ENCODE measurements at places on chromosomes 13 and 19. TPM values are rescaled to one million over a fixed set of nuclear protein-coding genes. Genes with fewer than 3 reads are reported as not detected.

- DNase-seq: no peak
These were observed 38.4 kb upstream of the CYP4F8 start for GRCh38 chr19:15576526-15577156.

GRCh38 chr13:113091891-113092775 is 13.5 kb upstream of the F7 start:
- DNase-seq: no peak

GRCh38 chr19:55088543-55089341 is 13.1 kb downstream of the EPS8L1 start:
- DNase-seq: peak; percentile 51

- no peak for DNase-seq
These were observed 24.5 kb upstream of the DPP9 start for GRCh38 chr19:4748185-4748584.

GRCh38 chr13:24251525-24251924 is 57.9 kb upstream of the C1QTNF9 start:
- no peak for DNase-seq

GRCh38 chr13:38042771-38043170 is 173.2 kb upstream of the TRPC4 start:
- peak; percentile 2 for DNase-seq

- no peak for DNase-seq
These were observed 40.4 kb downstream of the CRTC1 start for GRCh38 chr19:18723871-18724377.

GRCh38 chr13:25187596-25187995 is 15.5 kb upstream of the AMER2 start:
- DNase-seq: no peak

DNA sequence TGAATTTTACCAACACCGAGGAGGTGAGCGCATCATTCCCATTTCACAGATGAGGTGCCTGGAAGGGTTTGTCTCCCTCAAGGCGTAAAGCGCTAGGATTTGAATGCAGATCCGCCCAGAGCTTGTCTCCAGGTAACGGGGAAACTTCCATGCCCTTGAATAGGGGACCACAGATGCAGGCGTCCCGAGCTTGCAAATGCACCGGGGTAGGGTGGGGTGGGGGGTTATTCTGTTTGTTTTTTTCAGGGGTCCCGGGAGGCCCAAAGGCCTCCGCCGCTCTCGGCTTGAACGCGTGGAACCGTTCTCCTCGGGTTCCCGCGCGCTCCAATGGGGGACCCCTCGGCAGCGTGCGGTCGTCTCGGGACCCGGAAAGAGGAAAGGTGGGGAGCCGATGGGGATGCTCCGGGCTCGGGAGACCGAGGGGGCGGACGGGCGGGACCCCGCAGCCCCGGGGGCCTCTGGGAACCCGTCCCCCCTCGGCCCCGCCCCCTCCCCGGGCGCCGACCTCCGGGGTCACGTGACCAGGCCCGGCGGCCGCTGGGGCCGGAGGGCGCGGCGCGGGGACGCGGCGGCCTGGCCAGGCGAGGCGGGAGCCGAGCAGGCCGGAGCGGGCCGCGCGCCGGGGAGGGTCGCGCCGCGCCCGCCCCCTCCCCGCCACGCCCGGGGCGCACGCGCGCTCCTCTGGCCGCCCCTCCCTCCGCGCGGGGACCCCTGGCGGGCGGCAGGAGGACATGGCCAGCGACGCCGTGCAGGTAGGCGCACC is at the start of gene PKN1:
Gene PKN1, plus strand, starts transcription at position 516 of the 763 bp plus-strand sequence. Its CDS starts 216 bp downstream, at position 732.
- DNase-seq: peak; percentile 64

GRCh38 chr13:41812851-41813250 is 148.1 kb downstream of the VWA8 start:
- no peak for DNase-seq

- no peak for DNase-seq
These were observed 532.0 kb downstream of the GPC6 start for GRCh38 chr13:93758575-93758974.

DNA sequence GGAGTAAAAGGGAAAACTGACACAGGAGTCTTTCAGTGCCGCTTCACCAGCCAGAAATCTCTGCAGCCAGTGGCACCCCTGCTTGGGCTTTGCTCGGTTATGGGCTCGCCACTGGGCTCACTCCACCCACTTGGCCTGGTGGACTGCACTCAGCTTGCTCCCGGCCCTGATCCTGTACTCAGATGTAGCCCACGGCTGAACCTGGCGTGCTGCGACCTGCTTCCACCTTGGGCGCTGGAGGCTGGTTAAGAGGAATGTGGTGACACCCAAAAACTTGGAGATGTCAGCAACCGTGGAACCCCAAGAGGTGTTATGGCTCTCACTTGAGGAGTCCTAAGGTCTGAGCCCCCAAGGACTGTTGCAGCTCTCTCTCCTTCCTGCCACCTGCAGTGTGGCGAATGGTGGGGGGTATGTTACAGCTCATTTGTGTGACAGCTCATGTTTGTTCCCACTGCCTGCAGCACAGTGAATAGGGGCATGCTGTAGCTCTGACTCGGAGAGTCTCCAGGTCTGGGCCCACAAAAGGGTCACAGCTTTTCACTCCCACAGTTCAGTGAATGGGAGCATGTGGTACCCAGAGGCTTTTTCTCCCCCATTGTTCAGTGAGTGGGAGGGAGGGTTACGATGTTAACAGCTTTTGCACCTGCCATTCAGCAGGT is 1124.5 kb upstream of the ATXN8OS start:
- DNase-seq: no peak

DNA sequence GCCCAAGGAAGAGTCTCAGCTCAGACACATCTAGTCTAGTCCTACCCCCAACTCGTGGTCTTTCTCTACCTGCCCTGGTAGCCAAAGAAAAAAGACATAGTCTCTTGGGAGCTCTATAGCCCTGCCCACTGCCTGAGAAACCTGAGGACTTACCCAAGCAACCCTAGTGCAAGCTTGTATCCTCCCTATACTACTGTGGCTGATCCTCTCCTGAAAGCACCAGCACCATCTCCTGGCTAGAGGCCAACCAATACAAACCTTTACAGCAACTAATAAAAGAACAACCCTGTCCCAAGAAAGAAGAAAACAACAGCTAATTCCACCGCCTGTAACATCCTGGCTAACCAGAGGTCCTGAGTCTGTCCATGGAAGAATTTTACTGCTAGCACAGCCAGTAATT is 532.4 kb downstream of the SLITRK6 start:
- no peak for DNase-seq

DNA sequence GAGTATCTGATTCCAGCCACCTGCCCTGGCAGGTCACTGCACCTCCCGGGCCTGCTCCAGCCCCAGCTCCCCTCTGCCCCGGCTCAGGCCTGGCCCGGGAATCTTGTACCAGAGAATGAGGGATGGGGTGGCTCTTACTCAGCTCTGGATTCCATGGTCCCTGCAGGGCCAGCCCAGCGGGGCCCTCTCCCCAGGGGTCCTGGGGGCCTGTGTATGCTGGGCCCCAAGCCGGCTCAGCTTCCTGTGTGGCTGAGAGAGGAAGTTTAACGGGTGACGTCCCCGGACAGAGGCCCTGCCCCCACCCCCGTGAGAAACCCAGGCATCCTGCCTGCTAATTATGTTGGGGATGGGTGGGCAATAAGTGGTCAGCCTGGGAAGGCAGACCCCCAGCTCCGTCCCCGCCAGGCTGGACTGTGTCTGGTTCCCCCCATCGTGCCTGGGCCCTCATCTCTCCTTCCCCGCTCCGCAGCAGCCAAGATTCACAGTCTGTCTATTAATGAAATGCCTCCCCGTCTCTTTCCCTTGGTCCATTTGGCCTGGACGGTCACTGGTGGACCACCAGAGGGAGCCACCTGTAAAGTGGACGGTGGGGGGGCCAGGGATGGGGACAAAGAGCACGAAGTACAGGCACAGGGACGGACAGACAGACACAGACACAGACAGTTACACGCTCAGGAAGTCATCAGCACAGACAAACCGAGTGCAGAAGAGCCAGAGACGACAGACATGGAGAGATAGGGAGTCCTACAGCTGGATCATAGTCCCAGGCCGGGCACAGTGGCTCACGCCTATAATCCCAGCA is at the start of gene DENND1C:
Gene DENND1C, minus strand, starts transcription at position 247 of the 802 bp plus-strand sequence. Its CDS starts 92 bp downstream, at position 155.
- no peak for DNase-seq

DNA sequence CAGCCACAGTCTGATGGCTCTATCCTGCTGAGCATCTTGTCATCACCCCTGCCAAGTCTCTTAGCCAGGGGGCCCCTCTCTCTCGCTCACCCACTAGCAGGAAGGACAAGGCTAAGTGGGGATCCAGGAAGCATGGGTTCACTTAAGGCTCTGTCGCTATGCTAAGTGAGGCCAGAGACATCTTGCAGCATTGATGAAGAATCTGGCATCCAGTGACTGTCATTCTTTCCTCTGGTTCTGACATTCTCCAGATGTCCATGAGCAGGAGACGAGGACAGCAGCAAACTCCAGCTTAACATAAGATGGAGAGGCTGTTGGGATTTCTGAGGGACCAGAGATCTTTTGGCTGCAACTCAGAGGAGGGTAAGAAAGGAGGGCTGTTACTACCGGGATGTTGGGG is 230.2 kb downstream of the TSHZ3 start:
- DNase-seq: no peak

DNA sequence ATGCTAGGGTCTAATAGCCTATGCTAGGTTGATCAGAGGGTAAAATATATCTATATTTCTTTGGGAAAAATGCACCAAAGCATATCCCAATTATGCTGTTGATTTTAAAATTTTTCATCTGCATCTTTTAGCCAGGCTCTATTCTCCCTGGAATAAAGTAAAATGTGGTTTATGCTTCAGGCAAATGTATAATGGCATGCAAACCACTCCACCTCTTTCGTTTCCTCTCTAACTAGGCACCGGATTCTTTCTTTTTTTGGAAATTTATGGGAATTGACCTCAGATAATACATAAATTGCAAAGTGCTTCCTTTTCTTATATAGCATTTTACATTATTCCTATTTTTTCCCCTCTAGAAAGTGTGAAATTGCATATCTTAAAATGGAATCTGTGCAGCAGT is 386.5 kb downstream of the OLFM4 start:
- DNase-seq: no peak

DNA sequence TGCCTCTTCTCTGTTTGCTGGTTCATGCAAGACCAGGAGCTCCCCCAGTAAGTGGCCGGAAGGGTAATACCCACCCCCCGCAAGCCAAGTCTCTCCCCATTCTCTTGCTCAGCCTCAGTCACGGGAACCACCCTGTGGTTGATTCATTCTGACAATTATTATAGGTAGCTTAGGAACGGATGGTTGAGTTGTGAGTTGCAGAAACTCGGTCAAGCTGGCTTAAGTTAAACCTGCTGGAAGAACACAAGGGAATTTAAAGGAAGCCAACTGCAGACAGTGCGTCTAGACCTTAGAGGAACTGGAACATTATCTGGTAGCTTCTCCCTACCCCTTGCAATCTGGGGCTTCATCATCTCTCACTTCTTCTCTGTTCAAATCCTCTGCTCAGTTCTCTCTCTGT is 8.9 kb downstream of the FPR1 start:
- DNase-seq: no peak

- DNase-seq: no peak
These were observed 127.5 kb downstream of the RFC3 start for GRCh38 chr13:33945477-33945876.

- DNase-seq: no peak
These were observed 36.3 kb downstream of the MCF2L start for GRCh38 chr13:113005076-113005865.

DNA sequence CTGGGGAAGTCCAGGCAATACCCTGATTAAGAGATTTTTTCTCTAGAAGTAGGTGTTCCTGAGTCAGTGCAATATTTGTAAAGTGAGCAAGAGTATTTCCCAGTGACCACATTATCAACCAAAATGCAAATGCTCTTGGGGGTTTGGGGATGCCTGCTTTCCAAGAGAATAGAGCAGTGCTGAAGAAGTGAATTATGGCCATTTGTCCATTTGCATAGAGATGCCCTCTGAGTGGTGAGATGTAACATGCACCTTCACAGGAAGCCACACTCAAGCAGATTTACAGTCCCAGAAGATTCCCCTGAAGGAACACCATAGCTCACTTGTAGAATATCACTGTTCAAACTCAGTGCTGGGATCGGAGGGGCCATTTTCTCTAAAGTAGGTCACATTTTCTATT is 71.8 kb downstream of the TNFSF11 start:
- DNase-seq: no peak

GRCh38 chr13:97387890-97388289 is 46.1 kb upstream of the RAP2A start:
- DNase-seq: no peak

- no peak for DNase-seq
These were observed 19.7 kb downstream of the ZNF536 start for GRCh38 chr19:30391554-30392551.

GRCh38 chr19:5392486-5392885 is 51.9 kb upstream of the PTPRS start:
- no peak for DNase-seq

- no peak for DNase-seq
These were observed 3.4 kb downstream of the SLITRK1 start for GRCh38 chr13:83878691-83879430.

DNA sequence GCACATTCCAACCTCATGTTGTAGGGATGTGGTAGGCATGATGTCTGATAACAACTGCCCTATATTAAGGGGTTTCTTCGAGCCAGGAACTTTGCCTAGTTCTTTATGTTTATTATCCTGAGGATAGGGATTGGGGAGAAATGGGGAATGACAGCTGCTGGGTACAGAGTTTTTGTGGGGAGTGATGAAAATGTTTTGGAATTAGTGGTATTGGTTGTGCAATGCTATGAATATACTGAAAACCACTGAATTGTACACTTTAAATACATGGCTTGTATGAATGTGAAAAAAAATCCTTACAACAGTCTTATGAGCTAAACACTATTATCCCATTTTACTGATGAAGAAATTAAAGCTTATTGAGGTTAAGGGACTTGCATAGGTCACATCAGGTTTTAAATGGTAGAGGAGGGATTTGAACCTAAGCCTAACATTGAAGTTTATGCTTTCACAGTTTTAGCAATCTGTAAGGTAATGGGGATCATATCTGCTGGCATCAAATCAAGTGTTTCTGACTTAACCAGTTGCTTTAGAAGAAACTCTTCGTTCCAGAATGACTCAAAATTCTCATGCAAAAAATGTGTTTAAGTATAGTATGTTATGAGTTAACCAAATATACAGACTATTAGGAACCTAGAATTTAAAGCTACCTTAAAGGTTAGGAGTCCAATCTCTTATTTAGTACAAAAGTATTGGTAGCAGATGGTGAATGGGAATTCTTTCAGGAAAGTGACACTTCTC is 61.4 kb downstream of the ERCC5 start:
- DNase-seq: no peak

GRCh38 chr13:66367356-66367755 is 862.8 kb downstream of the PCDH9 start:
- DNase-seq: no peak

GRCh38 chr13:77696006-77696878 is 1.2 kb upstream of the SLAIN1 start:
- no peak for DNase-seq

GRCh38 chr13:43260999-43261398 is 237.6 kb downstream of the DNAJC15 start:
- no peak for DNase-seq

- no peak for DNase-seq
These were observed 29.7 kb upstream of the ZNF681 start for GRCh38 chr19:23788411-23788810.

Gene IFNL1
- not detected for polyA plus RNA-seq

Gene KANK3
- 15.8 TPM for polyA plus RNA-seq

Gene FUT2
- 1.2 TPM for polyA plus RNA-seq

Gene FOSB
- 49.7 TPM for polyA plus RNA-seq

Gene ZNF708
- polyA plus RNA-seq: 10.2 TPM

Gene C19orf33
- not detected for polyA plus RNA-seq

Gene LGALS14
- not detected for polyA plus RNA-seq

Gene CDKN2D
- polyA plus RNA-seq: 14.4 TPM

Gene CATSPERD
- polyA plus RNA-seq: not detected

Gene PLIN3
- 47.6 TPM for polyA plus RNA-seq

Gene PRKCG
- 0.43 TPM for polyA plus RNA-seq

Measured in hindlimb muscle (tissue), 1 donor.